Spinal cord (tissue), 10 donors: ENCODE measurements at places on chromosomes 3 and 15.

DNA sequence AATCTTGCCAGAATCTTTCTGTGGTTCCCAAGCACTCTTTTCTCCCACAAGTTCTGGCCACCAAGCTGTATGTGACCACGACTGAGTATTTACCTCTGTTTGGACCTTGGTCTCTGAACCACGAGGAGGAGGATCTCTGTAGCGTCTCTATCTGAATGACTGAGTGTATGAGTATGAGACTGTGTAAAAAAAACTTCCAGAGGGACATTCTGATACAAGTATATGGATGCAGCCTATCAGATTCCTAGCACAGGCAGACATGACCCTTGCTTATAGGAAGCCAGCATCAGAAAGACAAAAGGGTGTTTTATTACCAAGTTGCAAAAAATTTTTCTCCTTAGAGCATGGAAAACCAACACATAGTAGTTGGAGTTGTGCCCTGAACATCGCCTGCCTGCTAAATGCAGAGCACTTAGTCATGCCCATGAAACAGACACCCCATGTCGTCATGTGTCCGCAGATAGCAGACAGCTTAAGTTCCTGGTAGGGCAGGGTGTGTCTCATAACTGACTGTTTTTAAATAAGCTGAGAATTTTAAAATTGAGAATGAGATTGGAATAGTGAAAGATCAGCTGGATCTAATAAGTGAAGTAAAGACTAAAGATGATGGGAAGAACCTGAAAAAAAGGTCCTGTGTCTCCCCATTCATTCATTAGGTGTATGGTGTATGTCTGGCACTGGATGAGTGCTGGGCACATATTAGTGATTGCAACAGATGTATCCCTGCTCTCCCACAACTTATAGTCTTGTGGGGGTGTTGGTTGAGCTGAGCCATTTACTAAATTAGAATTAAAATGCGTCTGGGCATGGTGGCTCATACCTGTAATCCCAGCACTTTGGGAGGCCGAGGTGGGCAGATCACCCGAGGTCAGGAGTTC, 30.9 kb downstream of the DAG1 start:
- no peak for DNase-seq

- peak; percentile 44 for DNase-seq
Measured at GRCh38 chr3:193788189-193788991, 195.4 kb downstream of the OPA1 start.

- DNase-seq: no peak
Measured at GRCh38 chr3:11305509-11305908, 33.3 kb downstream of the ATG7 start.

DNA sequence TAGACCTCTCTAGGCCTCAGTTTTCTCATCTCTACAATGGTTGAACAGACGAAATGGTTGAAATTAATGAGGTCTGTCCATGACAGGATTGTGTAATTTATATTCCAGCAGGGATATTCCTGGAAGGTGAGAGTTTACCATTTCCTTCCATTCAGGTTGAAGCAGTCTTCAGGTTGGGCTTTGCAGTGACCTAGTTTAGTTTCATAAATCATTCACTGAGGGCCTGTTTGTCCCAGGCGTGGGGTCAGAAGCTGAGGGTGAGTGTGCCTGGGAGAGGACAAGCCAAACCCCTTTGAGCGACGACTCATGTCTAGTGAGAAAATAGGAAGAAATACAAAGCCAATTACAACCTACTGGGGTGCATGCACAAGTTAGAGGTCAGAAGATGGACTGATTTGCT, 57.2 kb upstream of the CACNA2D3 start:
- DNase-seq: no peak

GRCh38 chr3:147371771-147372340, 34.5 kb downstream of the ZIC4 start:
- DNase-seq: no peak

GRCh38 chr15:97899981-97900380, 60.5 kb upstream of the ARRDC4 start:
- DNase-seq: no peak

DNA sequence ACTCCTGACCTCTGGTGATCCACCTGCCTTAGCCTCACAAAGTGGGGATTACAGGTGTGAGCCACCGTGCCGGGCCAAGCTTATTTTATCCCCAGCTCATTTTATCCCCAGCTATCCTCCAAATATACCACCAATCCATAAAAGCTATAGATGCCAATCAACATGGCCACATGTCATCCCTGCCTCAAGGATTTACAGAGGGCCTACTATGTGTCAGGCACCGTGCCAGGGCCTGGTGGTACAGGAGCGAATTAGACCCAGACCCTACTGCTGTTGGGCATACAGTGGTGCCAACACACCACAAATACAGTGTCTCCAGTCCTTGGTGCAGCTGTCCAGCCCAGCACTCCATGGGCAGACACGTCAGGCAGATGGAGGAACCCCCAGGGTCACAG, 73.4 kb downstream of the SCN5A start:
- DNase-seq: no peak

DNA sequence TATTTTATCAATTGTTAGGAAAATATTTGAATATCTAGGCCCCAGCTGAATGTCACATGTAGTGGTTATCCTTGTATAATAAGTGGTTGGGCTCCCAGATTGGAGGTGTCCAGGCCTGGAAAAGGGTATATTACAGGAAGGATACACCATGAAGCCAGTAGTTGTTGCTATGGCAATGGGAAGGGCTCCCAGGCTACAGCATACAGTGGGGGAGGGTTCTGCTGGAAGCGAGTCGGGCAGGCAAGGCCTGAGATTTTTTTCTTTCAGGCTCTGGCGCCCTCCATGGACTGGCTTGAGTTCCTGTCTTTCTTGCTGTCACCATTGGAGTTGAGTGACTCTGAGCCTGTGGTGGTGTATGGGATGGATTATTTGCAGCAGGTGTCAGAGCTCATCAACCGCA, 8.9 kb downstream of the ECE2 start:
- DNase-seq: peak; percentile 71
